ENCODE measurements at places on chromosomes 11 and 22.

DNA sequence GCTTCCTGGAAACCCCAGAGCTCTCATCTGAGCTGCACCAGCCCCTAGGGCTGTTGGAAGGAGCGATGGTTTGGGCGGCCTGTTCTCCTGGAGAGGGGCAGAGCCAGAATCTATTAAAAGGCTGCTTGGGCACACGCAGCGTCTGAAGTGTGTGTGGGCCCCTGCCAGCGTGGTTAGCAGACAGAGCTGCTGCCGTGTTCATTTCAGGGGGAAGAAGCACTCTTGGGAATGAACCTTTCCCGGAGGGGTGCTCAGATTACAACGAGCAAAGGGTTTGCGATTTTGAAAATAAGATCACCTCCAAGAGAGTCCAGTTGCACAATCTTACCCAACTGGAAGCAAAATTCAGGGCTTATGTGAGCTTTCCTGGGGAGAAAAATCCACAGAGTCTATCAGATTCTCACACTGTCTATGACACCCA is 12.9 kb downstream of the ANO1 start:
- no peak for DNase-seq

- no peak for DNase-seq
Observed at GRCh38 chr22:36776722-36777121, 803 bp upstream of the IFT27 start.

GRCh38 chr11:108933630-108934029 is 268.8 kb downstream of the DDX10 start:
- DNase-seq: no peak

DNA sequence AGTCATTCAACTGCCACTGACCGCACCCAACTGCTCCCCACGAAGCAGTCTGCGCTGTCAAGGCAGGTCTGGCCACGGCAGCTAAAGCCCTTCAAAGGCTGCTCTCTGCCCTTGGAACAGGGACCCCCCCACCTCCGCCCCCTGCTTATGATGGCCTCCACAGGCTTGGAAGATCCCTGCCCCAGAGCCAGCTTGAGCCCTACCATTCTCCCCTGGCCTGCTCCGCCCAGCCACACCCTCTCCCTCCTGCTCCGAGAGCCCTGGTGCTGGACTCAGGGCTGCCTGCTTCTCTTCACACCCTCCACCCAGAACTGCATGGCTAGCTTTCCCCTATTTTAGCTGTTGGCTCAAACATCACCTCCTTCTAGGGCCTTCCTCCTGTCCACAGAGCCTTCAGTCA is 19.0 kb downstream of the ZMAT5 start:
- DNase-seq: no peak

DNA sequence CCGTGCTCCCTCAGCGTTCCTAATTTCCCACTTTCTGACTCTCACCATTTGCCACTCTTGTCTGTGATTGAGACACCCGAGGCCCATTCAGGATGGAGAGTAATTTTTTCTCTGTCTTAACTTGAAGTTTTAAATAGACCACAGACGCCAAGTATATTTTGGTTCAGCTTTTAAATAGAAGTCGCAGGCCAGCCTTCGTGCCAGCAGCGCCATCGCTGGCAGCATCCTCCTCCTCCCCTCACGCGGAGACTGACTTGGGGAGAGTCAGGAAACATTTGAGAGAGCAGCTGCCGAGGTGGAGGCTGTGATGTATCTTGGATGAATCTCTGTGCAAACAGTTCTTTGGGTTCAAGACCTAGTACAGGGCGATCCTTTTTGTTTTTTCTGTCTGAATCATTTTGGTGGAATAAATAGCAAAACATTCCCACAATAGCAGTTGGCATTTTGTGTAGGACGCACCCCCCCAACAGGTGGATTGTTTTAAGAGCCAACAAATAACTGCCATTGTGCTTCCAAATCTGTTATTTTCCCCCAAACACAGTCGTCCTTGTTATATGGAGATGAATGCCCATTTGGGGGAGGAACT is 889 bp upstream of the DMC1 start:
- peak; percentile 10 for DNase-seq
